ENCODE measurements at places on chromosomes 3 and 15.

DNA sequence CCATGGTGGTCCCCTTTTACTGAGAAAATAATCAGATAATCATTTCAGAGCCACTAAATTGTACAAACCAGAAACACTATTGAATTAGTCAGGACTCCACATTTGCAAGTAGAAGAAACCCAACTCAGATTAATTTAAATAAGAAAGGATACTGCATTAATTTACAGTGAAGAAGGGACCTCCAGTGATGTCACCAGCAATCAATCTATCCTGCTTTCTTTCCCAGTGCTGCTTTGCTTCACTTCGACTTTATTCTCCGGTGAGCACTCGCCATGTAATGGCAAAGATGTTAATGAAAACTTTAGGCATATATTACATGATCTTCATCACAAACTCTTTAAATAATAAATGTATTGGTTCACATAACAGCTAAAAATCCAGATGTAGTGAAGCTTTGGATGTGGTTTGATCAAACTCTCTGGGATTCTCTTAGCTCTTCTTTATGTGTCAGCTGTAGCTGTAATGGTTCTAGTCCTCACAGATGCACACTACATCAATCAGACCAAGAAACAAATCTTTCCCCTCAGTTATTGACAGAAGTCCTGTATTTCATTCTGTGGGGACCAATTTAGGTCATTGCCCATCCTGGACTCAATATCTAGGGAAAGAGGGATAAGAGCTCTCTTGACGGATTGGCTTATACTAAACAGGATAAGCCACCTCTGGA is 14.2 kb upstream of the ZBTB20 start:
- DNase-seq, result no peak

DNA sequence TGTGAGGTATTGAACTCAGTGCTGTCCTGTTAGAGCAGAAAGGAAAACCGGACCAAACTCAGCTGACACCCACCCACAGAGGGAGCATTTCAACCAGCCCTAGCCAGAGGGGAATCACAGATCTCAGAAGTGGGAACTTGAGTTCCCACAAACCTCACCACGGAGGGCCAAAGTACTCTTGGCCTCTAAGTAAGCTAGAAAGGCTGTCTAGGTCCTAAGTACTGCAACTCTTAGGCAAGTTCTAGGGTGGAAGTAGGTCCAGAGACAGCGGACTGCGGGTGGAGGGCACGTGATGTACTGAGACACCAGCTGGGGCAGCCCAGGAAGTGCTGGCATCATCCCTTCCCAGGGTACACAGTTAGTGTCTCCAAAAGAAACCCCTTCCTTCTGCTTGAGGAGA is 34.1 kb downstream of the EOMES start:
- DNase-seq, result no peak

- DNase-seq, result no peak
Observed at GRCh38 chr3:154307363-154307762, 16.9 kb downstream of the DHX36 start.

GRCh38 chr3:44712455-44713075 is at the start of gene ZNF502:
TSS of gene ZNF502 (plus strand) at chr3:44712660. CDS start at chr3:44720262, 7,602 bp downstream.
- peak; percentile 73 for DNase-seq

DNA sequence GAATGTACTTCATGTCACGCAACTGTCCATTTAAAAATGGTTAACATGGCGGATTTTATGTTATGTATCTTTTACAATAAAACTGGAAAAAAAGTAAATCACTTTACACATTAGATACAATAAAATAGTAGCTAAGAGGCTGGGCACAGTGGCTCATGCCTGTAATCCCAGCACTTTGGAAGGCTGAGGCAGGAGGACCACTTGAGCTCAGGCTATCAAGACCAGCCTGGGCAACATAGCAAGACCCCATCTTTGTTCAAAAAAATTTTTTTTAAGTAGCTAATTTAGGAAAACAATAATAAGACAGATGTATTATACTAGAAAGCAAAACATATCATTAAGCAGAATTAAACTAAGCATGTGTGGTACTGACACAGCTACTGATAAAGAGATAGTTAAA is 11.5 kb downstream of the RNF168 start:
- DNase-seq, result no peak

DNA sequence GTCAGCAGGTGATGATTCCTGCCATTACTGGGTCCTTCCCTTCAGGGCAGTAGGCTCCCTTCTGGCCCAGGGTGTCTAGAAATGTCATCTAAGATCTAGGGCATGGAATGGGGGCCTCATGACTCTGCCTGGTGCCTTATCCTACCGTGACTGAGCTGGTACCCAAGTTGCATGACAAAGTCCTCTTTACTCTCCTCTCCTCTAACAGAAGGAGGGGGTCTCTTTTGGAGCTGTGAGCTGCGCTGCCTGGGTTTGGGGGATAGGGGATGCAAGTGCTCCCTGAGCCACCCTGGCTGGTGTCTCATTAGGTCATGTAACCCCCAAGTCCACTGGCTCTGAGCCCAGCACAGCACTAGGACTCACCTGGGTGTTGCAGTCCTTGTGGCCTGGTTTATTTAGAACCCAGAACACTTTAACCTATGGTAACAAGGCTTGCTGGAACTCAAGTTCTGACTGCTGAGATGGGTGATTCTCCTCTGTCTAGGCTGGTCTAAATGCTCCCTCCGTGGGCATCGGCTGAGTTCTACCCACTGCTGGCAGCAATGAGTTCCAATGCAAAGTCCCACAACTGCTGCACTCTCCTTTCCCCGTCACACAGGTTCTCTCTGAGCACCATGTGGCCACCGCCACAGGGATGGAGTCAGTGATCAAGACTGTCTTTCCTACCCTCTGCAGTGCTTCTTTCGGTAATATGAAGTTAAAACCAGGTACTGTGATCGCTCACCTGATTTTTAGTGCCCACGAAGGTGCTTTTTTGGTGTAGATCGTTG is 34.0 kb downstream of the XXYLT1 start:
- no peak for DNase-seq

- DNase-seq, result no peak
Observed at GRCh38 chr3:95418251-95418650, 1355.4 kb downstream of the NSUN3 start.

- DNase-seq, result no peak
Observed at GRCh38 chr15:100771746-100772145, 107.9 kb upstream of the ALDH1A3 start.

DNA sequence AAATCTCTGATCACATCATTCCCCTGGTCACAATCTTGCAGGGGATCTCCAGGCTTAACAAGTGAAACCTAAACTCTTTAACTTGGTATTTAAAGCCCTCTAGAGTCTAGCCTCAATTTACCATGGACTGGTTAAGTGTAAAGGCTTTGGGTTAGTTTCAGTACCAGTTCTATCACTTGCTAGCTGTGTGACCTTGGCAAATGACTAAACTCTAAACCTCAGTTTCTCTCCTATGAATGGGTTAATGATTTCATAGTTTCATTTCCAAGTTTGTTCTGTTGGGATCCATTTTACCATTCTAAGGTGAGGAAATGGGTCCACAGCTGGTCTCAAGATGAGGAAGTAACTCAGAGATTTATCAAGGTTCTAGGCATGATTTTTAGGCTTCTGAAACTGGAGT is 38.8 kb upstream of the TIMP4 start:
- no peak for DNase-seq

- no peak for DNase-seq
Observed at GRCh38 chr3:149968216-149968615, 2.5 kb downstream of the PFN2 start.

- DNase-seq, result no peak
Observed at GRCh38 chr3:161221806-161222600, 892 bp downstream of the NMD3 start.

DNA sequence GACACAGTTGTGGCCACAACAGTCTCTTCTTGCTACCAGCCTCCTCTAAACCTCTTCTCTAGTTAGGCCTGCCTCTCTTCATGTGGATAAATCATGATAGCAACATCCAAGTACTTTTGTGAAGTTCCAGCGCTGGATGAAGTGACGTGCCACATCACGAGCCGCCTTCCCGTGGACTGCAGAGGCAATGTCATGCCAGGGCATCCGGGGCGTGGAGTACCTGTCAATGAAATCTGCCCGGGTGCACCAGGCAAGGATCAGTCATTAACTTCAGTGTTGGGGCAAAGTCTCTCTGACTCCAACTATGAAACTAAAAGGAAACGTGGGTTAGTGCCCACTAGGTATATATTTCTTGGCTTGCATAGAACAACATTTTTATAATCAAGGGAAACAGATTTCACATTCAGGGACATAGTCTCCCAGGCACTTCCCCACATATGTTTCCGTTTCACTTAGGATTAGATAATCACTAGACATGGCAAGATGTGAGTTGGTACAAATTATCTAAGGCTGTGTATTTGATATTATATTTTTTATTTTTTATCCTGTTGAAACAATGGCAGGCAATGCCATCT is 133.6 kb downstream of the PLD1 start:
- no peak for DNase-seq

DNA sequence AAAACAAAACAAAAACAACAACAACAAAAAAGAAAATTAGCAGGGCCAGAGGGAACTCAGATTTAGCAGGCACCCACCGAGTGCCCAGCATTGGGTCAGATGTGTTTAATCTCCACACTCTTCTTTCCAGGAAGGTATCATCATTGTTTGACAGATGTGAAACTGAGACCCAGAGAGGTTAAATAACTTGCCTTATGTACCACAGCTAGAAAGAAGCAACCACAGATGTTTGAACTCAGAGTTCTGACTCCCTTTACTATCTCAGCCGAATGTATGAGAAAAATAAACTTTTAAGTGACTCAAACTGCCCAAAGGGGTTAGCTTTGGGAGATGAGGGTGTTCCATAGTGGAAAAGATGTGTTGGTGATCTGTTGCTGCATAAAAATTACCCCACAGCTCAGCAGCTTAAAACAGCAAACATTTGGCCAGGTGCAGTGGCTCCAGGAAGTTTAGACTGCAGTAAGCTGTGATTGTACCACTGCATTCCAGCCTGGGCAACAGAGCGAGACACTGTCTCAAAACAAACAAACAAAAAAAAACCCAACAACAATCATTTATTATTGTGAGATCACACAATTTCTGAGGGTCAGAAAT is 4.5 kb upstream of the RPP25 start:
- DNase-seq, result no peak

DNA sequence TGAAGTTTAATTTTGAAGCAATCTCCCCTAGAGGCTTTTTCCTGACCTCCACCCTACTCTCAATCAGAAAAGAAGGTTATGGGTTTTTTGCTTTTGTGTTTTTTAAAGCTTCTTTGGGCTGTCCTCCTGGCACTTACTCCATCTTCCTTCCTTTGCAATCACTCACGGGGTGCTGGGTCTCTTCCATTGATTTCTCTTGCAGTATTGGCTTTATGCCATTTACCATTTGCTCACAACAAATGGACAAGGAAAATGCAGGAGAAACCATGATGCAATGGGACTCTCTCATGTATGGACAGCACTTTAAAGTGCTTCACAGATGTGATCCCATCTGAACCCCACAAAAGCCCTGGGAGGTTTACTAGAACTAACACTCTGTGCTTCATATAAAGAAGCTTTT is 57.5 kb downstream of the SST start:
- no peak for DNase-seq

DNA sequence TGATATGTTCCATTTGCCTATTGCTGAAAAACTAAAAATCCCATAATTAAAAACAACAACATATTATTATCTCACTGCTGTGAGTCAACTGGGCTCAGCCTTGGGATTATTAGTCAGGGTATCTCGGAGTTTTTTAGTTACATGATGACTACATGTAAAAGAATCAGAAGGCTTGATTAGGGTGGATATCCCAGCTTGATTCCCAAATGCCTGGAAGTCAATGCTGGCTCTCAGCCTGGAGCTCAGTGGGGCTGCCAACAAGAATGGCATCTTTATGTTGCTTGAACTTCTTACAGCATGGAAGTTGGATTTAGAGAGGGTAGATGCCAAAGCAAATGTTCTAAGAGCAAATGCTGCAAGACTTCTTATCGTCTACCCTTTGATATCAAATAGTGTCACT is 278.5 kb downstream of the PLOD2 start:
- no peak for DNase-seq

- no peak for DNase-seq
Observed at GRCh38 chr15:38130740-38131498, 121.7 kb upstream of the SPRED1 start.

DNA sequence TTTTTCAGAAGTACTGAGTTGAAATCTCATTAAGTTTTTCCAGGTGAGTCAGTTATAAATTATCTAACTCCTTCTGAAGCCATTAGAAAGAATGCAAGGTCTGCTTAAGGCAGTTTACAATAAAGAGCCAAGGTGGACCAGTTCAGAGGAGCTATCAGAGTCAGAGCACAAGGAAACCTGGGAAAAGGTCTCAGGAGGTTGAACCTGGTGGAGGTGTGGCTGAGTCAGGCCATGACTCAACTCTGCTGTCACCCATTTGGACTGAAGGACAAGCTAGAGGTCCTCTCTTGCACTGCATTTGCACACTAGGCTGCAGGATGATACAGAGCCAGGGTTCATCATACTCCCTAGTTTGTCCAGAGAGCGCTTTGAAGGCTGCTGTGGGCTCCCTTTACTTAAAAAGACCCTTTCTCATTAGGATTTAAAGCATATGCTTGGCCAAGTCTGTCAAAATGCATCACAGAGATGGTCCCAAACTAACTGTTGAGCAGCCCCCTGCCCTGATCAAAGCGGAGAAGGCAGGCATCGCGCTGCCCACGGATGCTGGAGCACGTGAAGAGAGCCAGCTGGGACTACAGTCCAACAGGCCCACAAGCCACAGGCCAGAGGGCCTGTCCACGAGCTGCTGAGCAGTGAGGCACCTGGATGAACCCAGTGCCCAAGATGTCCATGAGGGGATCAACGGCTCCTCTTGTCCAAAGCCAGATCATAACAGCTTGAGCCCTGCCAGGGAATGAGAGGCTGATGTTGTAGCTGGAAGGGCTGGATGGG is 26.0 kb upstream of the MRPS22 start:
- no peak for DNase-seq

GRCh38 chr3:106010829-106011228 is 142.0 kb upstream of the CBLB start:
- no peak for DNase-seq

DNA sequence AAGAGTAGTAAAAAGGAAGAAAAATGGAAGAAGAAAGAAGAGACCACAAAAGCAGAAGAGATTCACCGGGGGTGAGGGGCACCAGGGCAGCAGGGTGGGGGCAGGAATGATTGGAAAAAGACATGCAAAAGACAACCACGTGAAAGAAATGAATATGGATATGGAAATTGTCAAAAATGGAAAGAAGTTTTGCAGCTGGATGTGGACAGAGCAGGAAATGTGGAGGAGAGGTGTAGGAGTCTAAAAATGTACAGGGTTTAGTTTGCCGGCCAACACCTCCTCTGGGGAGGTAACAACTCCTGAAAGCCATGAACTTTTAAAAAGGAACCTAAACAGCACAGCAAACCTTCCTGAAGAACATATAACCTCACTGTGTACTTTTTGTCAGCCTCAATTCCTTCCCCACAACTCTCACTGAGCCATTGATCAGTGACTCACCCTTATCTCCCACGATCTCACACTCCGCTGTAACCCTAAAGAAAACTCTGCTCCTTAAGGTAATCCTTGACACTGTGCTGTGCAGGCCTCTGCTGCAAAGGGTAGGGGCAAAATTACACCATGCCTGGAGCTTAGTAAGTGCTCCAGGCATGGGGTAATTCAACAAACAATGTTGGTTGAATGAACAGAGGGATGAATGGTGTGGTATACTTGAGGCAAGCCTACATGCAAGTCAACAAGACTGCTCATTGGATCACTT is 100.2 kb upstream of the BOC start:
- DNase-seq, result no peak

- DNase-seq, result no peak
Observed at GRCh38 chr3:52372822-52373504, 56.8 kb downstream of the DNAH1 start.

GRCh38 chr15:85458764-85459163 is 78.4 kb downstream of the AKAP13 start:
- DNase-seq, result no peak
